Stimulated activated CD8-positive, alpha-beta memory T cell treated with anti-CD3 and anti-CD28 coated beads, Interleukin-2, amount 100 ng/mL, for 48 hours (primary cell): ENCODE measurements at places on chromosomes 16 and 17.

DNA sequence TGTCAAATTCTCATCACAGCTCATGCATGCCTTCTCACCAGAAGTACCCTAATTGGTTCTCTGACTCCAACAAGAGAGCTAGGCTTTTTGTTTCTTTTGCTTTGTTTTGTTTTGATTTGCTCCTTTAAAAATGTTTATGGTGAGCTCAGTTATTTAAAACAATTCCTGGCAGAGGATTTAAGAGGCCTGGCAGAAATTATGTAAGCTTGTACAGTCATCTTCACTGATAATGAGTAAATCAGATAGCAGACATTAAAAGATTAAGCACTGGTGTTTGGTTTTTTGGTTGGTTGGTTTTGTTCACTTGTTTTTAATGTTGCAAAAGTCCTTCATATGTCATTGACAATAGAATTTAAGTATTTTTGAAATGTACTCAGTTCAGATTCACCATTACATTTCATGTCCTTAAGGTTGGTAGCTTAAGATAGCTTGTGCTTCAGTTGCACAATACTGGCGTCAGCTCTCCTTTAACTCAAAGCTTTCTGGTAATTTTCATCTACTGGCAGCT, 378.9 kb downstream of the CDH13 start:
- DNase-seq = no peak

DNA sequence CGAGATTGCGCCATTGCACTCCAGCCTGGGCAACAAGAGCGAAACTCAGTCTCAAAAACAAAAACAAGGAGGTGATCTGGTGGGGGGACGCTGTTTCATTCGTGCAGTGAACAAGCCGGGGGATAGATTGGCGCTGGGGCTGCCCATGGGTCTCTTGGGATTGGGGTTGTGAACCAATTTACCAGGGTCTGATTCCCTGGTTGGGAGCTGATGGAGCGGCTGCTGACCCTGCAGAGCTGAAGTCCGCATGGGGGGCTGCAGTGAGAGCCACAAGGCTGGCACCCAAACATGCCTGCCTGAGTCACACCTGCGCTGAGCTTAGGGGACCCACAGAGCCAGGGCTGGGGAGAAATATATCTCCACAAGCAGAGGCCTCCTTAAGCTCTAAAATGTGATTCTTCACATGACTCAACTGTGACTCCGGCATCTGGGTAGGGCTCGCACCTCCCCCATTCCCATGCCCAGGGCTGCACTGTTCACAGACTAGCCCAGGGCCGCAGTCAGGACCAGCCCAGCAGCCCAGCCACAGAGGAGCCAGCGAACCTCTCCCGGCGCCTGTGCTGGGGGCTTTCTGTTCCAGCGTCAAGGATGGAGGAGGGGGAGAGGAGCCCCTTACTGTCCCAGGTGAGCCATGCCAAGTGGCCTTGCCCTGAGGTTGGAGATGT, 5.0 kb downstream of the TSPAN10 start:
- DNase-seq = no peak

DNA sequence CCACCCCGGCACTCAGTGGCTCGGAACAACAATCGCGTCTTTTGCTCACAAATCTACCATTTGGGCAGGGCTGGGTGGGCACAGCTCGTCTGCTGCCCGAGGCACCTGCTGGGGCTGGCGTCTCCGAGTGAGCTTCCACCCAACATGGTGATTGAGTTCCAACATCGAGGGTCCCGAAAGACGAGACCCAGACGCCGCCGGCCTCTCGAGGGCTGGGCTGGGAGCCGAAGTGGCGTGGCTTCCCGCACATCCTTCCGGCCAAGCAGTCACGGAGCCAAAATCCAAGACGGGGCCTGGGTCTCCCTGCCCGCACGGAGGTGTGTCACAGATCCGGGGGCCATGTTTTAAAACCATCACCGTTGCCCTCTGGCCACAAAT, 7.5 kb upstream of the ZFPM1 start:
- DNase-seq = no peak

GRCh38 chr16:58448890-58449289, 51.1 kb upstream of the NDRG4 start:
- no peak for DNase-seq

GRCh38 chr17:83156408-83156807, 77.0 kb downstream of the METRNL start:
- DNase-seq = no peak

- DNase-seq = peak; percentile 44
Observed at GRCh38 chr16:87956365-87957231, 5.4 kb downstream of the BANP start.

GRCh38 chr16:2860826-2861567, 3.0 kb upstream of the PRSS22 start:
- no peak for DNase-seq

DNA sequence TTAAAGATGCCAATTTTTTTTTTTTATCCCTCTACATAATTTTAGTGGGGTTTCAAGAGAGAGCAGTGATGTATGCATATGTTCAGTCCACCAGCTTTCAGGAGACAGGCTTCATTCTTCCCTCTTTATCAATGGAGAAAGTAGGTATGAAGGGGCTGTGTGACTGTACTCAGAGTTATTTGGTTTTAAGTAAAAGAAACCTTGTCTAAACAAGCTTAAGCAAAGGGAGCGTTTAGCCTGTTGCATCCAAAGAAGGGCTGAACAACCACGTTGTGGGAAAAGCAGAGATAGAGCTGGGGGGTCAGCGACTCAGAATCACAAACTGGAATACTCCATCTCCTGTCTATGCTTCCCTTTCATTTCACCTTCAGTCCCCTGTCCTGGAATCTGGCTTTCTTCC, 50.4 kb upstream of the HAS3 start:
- DNase-seq = no peak

GRCh38 chr16:86062271-86062965, 163.5 kb downstream of the IRF8 start:
- DNase-seq = no peak

GRCh38 chr16:8375232-8375587, 215.1 kb downstream of the TMEM114 start:
- no peak for DNase-seq

- DNase-seq = no peak
Observed at GRCh38 chr17:17493249-17493985, 2.8 kb downstream of the RASD1 start.

DNA sequence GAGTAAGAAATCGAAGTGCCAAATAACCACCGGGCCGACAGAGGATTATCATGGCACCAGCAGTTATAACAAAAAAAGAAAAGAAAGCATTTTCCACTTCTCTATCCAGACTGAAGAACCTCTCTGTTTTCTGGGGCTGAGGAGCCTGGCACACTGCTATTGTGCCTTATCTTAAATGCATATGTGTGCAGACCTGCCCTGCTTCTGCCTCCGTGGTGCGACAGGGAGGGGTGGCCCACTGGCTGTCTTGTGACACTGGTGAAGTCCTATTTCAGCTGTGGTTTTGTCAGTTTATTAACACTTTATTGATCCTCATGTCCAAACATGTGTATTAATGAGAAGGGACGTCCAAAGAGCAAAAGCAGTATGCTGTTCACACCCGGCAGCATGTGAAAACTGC, 55.4 kb downstream of the CDK5R1 start:
- DNase-seq = no peak

DNA sequence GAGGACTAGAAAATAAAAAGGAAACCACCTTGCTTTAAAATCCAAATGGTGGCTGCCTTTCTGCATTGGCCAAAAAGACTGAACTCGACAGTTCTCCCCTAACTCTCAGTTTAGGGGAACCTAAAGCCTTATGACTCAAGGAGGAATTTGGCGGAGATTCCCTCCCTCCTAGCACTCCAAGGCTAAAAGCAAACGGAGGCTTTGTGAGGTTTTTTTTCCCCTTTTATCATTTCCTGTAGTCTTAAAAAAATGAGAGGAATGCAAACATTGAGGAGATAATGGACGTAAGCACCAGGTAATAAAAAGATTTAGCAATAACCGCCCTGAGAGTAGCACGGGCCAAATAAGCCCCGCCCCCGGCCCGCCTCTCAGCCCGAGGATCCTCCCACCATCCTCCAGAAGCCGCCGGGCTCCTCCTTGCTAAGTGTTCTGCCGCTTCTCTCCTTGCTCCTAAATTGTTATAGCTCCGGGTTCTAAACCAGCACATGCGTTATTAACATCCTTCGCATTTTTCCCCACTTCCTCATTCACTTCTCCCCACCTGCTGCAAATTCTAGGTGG, 5.8 kb upstream of the KIFC3 start:
- peak; percentile 40 for DNase-seq

GRCh38 chr17:79890706-79891105, 51.5 kb upstream of the CBX4 start:
- no peak for DNase-seq

GRCh38 chr16:2720064-2720457, at the start of gene PRSS27:
Gene PRSS27, minus strand, starts transcription at chr16:2720224. Its CDS starts 64 bp downstream, at chr16:2720160.
- DNase-seq = no peak

- peak; percentile 55 for DNase-seq
Observed at GRCh38 chr17:18246880-18247612, 11.5 kb downstream of the FLII start.

DNA sequence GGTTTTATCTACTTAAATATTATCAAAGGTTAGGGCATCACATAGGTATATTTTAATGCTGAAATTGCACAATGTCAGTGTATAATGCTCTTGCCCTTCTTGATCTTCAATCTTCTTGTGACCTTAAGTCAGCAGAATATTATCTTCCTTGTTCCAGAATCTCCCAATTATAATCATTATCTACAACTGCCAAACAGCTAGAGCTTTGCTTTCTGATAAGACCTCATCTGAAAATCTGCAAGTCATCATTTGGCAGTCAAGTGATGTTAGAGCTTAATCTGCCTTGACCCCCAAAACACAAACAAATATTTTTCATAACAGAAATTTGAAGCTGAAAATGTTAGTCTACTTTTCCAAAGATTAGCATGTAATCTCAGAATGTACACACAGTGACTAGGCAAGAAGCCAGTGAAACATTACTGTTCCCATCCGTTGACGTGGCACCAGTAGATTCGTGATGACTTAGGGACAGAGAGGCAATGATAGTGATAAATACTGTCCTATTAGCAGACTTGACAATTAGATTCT, 19.8 kb downstream of the REXO5 start:
- no peak for DNase-seq

DNA sequence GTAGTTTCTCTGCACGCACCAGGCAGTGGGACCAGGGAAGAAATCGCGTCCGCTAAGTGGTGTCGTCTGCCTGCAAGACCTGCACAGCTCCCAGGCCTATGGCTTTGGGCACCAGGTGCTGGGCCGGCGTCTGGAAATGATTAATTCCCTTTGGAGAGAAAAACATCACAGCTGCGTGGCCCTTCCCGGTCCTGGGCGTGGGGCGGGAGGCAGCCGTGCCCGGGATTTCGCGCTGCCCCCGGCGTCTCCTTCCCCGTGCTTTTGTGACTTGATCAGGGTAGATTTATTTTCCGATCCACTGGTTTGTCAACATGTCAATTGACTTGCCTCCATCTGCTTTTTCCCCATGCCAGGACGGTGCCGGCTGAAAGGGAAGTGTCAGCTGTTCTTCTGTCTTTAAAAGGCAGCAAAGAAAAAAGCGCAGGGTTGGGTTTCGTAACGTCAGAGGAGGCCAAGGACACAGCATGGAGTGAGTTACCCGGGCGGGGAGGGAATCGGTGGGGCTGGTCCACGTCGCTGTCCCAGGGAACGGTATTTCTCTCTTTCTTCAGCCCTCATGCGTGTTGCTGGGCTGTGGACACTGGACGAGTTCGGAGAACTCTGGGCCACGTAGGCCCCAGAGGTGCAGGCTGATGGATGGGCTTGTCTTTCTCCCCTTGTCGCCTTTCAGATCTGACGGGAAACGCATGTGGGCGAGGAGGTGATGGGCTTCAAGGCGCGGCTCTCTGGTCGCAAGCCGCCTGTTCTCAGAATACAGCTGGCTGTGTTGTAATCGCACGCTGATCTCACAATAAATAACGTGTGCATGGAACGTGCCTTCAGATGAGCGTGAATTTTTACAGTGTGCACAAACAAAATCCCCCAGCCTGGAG, 188.1 kb upstream of the ZNF469 start:
- no peak for DNase-seq

DNA sequence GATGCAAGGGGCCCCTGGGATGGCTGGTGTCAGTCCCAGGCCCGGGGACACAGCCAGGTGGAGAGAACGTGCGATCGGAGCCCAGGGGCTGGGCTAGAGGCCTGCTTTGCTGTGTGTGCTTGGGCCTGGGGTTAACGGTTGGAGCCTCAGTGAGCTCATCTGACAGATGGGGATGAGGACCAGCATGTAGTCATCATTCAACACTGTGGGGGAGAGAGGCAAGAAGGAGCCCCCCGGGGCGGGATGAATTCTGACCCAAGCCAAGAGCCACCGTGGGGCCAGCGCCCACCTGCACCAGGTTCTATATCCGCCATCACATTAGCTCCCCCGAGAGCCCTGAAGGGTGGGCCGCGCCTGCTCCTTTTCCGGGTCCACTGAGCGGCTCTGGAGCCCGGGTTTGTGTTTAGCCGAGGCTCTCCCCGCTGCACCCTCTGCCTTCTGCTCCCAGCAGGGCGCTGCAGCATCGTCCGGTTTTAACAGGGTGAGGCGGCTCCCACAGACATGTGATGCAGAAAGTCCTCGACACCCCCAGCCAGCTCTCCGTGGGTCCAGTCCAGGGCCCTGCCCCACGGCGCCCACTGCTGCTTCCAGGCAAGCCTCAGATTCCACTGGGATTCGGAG, 365.7 kb downstream of the SEC14L1 start:
- no peak for DNase-seq

DNA sequence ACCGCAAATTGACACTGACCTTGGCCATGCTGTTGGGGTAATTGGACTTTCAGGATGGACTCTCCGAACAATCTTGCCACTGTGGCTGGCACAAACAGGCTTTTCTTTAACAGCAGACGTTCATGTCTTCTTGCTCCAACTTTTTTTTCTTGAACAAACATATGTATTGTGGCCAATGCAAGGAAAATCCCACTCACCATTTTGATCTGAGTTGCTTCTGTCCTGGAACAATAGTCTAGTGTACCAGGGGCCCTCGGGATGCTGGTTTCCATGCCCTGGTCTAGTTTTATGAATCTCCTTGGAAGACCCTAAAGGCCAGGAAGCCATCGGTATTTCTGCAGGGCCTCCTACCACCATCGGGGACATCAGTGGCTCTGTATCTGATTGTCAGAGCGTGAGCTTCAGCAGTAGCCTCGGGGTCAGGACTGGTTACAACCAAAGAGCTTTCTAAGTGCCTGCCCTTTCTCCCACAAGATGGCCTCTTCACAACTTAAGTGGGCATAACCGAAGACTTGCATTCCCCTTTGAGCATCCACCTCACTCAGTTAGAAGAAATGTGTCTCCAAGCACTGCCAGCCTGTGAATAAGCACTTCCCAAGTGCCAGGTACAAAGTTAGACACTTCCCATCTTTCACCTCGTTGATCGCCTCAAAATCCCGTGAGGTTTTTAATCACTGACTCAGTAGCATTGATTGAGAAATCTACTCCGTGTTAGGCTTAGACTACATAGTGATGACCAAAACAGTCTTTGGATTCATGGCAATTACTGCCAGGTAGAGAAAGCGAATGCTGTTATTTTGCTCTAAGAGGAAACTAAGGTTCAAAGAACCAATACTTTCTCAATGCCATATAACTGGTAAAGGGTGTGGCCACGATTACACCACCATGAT, 87.0 kb upstream of the TBX2 start:
- no peak for DNase-seq

- DNase-seq = no peak
Observed at GRCh38 chr17:39709319-39709997, 9.6 kb downstream of the ERBB2 start.
